ENCODE measurements at places on chromosomes 16 and 17. TPM values are rescaled to one million over a fixed set of nuclear protein-coding genes. Genes with fewer than 3 reads are reported as not detected.

GRCh38 chr16:10646581-10647263, 48.0 kb downstream of the TEKT5 start:
- DNase-seq, result no peak

DNA sequence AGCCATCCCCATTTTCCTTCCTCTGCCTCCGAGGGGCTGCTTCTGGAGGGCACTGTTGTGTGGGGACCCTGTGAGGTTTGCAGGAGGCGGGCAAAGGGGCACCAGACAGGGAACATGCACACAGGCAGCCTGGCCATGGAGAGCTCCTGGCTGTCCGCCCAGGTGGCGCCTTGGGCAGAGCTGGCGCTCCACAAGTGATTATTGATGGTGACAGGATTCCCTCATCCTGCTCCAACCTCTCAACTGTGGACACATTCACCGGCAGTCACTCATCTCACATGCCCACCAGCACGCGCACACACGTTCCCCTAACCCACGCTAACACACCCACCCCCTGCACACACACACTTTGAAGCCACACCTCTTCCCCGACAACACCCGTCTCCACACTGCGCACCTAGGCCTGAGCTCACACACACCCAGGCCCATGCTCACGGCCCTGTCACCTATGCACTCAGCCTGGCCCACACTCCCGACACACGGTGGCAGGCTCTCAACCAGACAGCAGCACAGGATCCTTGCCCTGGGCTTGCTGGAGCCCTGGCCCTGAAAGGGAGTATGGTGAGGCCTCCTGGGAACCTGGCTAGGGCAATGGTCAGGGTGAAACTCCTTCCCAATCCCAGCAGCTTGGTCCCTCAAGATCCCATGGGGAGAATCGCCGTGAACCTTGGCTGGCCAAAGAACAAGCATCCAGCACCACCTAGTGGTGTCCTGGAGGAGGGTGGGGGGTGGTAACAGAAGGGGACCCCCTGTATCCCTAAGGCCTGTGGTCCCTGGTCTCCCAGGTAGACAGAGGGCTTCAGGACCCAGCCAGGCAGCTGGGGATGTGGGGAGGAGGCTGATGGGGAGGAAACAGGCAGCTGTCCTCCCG, 3.6 kb downstream of the PNMT start:
- DNase-seq, result peak; percentile 25

DNA sequence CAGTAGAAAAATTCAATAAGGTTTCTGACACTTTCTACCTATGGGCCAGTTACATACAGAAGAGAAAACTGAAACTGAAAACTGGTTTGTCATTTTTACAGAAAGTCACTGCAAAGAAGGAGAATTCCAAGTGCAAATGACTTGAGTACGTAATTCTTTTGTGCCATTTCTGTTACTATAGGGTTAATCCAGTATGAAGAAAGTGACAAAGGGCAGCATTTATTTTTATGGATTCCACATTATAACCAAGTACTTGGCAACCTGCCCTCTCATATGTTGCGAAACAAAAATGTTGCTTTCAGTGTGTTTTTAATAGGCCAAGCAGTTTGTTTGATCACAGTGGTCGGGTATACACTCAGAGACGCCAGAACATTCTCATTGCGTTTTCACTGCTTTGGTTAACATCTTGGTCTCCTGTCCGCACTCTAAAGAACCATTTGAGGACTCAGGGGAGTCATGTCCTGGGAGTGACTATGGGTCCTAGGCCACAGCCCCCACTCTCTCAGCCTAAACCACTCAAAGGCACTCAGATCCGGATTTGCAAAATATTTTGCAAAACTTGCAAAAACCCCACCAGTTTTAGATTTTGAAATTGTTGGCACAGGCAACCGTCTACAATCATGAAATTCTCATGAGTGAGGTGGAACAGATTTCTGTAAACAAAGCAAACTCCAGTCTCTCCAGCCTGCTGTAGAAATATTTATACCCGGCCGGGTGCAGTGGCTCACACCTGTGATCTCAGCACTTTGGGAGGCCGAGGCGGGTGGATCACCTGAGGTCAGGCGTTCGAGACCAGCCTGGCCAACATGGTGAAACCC, 15.4 kb upstream of the HELZ start:
- no peak for DNase-seq

The TNP2 gene
- not detected for total RNA-seq

The MAF gene
- not detected for total RNA-seq

The CDT1 gene
- 9.3 TPM for total RNA-seq

DNA sequence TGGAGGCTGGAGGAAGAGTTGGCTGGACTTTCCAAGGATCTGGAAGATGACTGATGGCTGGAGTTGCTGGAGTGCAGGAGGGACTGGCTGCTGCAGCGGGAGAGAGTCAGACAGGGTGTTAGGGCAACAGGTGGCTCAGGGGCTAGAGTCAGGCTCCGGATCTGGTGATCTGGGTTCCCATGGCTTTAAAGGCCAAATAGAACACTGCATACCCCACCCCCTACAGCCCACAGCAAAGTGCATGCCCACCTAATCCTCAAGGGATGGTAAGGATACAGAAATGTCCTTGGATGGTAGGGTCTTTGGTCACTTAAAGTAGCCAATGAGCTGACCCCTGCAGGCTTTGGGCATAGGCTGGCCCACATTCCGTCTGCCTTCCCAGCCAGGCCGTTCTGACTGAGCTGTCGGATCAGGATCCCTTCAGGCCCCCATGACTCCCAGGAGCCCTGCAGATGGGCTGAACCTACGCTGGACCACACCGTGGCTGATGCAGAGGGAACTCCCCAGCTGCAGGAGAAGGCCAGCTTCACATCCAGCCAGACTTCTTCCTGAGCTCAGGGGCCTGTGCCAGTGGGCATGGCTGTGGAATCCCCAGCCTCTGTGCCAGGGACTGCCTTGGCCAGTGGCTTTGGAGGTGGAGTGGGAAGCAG, 13.9 kb downstream of the TNS4 start:
- peak; percentile 69 for DNase-seq

The ZNF597 gene
- total RNA-seq, result 0.03 TPM

GRCh38 chr16:15897121-15897780, 8.8 kb upstream of the CEP20 start:
- DNase-seq, result peak; percentile 33

DNA sequence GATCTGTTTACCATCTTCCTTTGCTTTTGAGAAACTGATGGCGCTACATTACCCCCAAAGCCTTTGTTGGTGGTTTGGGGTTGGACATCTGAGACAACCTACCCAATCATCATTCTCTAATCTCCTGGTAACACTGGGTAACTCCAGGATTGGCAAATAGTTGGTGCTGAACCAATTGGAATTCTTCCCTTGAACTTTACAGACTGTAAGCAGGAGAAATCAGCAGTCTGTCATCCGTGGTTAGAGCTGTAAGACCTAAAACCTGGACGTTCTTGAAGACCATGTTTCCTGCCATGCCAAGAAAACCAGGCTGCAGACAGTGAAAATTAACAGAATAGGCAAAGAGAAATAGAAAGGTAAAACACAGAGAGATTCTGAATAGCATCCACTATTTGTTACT, 398.8 kb upstream of the SALL1 start:
- DNase-seq, result no peak

DNA sequence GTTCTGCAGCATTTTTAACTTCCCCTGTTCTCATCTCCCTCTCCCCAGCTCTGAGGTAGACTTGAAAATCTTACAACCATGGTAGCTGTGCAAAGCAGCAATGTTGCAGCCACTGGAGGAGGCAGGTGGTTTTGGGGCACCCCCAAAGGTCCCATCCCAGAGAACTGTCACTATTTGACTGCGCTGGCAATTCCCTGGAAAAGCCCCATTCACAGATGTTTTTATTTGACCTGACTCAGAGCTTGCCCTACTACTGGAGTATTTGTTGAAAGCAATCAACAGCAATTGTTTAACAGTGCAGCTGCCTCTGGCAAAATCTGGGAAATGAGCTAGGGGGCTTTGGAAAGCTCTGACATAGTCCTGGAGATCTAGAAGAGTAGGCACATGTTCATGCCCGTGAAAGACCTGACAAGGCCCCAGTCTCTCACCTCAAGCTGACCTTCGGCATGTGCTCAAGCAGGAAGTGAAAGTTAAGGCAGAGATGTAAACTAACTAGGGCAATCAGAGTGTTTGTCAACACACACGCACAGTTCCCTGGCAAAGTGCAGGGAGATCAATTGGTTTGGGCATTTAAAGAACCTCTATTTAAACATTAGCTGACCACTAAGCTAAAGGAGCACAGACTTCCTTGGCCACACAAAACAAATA, 19.7 kb upstream of the PIK3R5 start:
- no peak for DNase-seq

The GDPD3 gene
- not detected for total RNA-seq

DNA sequence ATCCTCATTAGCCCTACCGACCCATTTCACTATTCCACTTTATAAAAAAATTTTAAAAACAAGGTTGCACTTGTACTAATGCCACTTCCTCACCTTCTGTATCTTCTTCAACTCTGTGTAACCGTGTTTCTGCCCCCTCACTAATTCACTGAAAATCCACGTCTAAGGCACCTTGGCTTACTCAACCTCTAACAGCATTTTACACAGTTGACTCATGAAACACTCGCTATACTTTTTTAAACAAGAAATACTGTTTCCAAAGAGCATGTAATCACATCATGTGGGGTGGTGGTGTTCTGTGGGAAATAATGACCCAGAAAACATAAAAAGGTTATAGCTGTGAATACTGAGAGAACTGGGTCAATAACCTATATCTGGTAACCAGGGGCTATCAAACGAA, 79.9 kb downstream of the NCOR1 start:
- no peak for DNase-seq

DNA sequence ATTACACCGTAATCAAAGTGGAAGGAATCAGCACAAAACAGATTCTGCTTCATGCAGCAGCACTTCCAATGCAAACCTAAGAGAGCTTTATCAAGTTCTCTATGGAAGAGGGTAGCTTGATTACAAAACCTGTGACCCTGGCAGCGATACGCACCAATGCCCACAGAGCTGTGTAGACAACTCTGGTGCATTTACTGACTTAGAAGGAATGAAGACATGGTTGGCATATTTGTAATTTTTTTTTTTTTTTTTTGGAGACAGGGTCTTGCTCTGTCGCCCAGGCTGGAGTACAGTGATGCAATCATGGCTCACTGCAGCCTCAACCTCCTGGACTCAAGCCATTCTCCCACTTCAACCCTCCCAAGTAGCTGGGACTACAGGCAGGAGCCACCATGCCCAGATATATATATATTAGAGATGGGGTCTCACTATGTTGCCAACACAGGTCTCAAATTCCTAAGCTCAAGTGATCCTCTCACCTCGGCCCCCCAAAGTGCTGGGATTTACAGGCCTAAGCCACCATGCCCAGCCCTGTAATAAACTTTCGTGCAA, 49.4 kb downstream of the XPO6 start:
- no peak for DNase-seq
